ENCODE measurements at places on chromosomes 4 and X. TPM values are rescaled to one million over a fixed set of nuclear protein-coding genes. Genes with fewer than 3 reads are reported as not detected.

Gene FAM241A
- 0.14 TPM for total RNA-seq

- H3K27ac ChIP-seq = peak overlapping the region; percentile 96
- DNase-seq = peak; percentile 68
- peaks cover 51% of the 10 kb centered on the region for H3K4me1 ChIP-seq
- H3K27me3 ChIP-seq = no peaks in the 10 kb centered on the region
Measured at GRCh38 chr4:101953949-101954348, 163.4 kb downstream of the BANK1 start.

Gene PLS3
- not detected for total RNA-seq

DNA sequence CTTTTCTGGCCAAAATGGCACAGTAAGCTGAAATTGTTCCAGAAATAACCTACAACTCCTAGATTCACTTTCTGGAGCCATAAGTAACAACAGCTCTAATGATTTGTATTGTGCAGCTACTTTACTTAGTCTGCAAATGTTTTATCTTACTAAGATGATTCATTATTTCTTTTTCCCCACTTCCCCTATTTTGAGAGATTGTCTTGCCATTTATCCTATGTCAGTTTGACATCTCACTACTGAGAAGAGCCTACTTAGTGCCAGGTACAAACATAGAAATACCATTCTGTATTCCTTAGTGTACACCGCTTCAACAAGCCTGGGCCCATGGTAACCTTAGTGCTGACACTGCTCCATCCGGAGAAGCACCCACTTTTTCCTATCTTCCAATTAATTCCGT, 13.8 kb upstream of the STK26 start:
- H3K36me3 ChIP-seq = no peaks in the 10 kb centered on the region
- H3K27ac ChIP-seq = no peak overlapping the region
- H3K4me3 ChIP-seq = no peak overlapping the region

All from Karpas-422 (cell line).